ENCODE measurements at places on chromosomes 12 and 14.

GRCh38 chr14:25259470-25259869 is 209.5 kb upstream of the STXBP6 start:
- DNase-seq, result no peak

- DNase-seq, result no peak
Measured at GRCh38 chr12:120734210-120734609, 8.6 kb downstream of the ACADS start.

GRCh38 chr14:102221026-102221425 is 81.3 kb downstream of the WDR20 start:
- DNase-seq, result no peak

GRCh38 chr12:51448618-51449256 is 24.1 kb downstream of the SLC4A8 start:
- no peak for DNase-seq

DNA sequence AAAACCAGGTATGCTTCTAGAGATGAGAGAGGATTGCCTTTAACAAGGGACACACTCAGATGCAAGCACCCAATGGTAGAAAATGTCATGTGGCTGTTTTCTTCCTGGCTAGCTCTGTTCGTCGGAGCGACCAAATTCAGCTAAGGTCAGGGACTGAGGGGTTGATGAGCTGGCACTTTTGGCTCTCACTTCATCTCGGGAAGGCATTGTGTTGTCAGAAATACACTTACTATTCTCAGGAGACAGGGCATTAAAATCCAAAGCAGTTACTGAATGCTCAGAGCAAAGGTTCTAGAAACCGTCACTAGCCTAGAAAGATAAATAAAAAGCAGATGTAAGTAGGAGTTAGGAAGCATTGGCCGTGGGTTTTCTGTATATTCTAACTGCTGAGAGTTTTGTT is 275.7 kb upstream of the SSTR1 start:
- DNase-seq, result no peak

- DNase-seq, result no peak
Measured at GRCh38 chr14:90999299-90999698, 61.1 kb downstream of the RPS6KA5 start.

DNA sequence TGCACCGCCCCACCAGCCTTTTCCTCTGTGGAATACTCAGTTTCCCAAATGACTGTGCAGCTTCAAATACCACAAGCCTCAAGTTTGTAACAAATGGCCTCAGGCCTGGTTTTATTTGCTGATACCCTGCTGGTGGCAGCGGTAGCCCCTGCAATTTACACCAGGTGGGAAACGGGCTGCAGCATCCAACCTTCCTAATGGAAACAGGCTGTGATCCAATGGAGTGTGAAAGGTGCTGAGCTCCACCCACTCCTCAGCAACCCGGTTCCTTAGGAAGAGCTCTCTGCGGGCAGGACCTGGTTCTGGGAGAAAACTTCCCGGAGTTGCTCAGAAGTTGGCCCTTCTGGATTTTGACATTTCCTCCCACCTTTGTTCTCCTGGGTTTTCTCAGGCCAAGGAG is 41.7 kb upstream of the LTA4H start:
- DNase-seq, result no peak

GRCh38 chr14:94320243-94320642 is 2.9 kb downstream of the SERPINA6 start:
- no peak for DNase-seq

DNA sequence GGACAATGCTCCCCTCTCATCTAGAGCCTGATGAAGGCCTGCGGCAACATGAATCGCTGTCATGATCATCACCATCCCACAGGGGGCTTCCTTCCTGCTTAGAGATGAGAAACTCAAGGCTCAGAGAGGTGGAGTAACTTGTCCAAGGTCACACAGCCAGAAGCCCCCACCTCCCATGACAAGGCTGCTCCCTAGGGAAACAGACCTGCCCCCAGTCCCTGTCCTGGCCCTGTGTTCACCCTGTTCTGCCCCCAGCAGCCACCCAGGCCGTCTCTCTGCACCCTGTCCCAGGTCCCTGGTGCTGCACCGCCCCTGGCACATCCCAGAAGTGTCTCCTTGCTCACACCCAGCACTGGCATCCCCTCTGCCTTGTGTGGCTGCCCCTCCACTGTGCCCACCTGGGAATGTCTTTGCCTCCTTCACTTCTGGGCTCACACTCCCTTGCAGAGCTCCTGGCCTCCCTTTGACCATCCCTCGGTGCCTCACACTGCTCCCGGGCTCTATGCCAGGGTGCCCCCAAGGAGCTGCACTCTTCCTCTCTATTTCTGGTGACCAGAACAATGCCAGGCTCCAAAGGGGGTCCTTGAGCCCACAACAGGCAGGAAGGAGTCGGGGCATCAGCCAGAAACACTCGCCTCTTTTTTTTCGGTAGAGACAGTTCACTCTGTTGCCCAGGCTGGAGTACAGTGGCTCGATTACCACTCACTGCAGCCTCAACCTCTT is 70.5 kb downstream of the BCL11B start:
- no peak for DNase-seq

GRCh38 chr14:70027785-70028428 is 148.7 kb downstream of the SMOC1 start:
- DNase-seq, result peak; percentile 13

DNA sequence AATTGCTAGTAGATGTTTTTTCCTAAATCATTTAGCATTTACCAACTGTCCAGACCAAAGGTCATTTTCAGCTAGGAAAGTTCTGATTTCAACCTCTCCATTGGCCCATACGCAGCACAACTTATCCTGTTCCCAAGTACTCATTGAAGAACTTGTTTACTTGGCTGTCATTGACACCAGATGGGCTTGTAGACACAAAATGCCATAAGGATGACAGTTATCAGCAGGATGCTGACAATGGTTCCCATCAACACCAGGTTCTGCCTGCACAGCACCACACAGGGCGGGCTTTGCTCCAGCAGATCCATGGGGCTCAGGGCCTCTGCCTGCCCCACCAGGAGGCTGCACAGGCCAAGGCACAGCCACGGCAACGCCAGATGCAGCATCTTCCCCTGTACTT is 36.5 kb upstream of the TMPRSS12 start:
- DNase-seq, result no peak

GRCh38 chr12:117063162-117063911 is 35.9 kb downstream of the TESC start:
- DNase-seq, result no peak

GRCh38 chr12:48933664-48934311 is 8.5 kb upstream of the FKBP11 start:
- no peak for DNase-seq
